ENCODE measurements at places on chromosomes 5 and 9.

DNA sequence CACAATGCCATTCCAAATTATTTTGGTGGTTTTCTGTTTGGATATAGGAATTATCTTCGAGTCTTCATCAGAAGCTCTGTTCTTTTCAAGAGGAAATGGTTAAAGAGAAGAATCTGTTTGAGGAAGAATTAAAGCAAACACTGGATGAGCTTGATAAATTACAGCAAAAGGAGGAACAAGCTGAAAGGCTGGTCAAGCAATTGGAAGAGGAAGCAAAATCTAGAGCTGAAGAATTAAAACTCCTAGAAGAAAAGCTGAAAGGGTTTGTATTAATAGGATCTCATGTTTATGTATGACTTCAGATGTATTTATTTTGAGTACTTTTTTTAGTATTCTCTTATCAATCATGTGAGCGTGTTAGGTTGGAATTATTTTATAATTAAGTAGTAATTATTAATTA, 15.0 kb downstream of the HMMR start:
- no peak for DNase-seq

DNA sequence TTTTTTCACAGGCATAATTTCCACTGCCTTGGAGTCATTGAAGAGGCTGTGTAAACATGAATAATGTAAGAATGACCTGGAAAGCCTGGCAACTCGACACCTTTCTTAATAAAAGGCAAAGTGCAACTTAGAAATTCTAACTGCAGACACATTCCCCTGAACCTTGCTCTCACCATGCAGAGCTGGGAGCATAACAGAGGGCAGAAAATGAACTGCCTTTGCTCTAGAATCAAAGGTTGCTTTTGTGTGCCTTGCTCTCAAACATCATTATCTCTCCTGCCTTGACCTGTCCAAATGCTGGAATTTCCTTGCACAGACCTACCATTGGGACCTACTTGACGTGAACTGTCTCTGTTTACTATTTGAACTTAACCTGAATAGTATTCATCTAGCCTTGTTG, 462.0 kb upstream of the ZNF462 start:
- DNase-seq, result no peak

DNA sequence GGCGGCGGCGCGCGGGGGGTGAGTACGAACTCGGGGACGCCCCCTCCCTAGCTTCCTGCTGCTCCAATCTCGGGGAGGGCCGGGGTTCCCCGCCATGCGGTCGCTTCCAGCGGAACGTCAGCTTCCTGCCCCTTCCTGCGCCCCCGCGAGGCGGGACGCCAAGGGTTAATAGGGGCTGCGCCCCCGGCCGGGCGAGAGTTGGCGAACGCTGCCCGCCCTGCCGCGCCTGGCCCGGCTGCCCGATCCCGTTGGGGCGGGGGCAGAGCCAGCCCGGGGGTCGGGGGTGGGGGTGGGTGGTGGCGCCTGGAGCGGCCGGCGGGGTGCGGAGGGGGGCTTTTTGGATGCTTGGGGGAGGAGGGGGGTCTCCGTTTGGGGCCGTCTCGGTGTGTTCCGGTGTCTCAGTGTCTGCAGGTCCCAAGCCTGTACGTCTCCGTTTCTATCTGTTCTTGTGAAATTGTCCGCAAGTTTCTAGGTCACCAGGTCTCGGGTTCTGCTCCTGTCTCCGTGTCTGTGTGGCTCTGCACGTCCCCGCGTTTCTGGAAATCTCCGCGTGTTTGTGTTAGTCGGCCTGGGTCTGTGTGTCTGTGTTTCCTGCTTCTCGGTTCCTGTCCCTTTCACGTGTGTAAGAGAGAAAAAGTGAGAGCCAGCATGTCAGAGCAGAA, 789 bp downstream of the COL27A1 start:
- peak; percentile 17 for DNase-seq

- peak; percentile 23 for DNase-seq
These were observed 7.3 kb upstream of the FOXB2 start for GRCh38 chr9:77011973-77012821.

DNA sequence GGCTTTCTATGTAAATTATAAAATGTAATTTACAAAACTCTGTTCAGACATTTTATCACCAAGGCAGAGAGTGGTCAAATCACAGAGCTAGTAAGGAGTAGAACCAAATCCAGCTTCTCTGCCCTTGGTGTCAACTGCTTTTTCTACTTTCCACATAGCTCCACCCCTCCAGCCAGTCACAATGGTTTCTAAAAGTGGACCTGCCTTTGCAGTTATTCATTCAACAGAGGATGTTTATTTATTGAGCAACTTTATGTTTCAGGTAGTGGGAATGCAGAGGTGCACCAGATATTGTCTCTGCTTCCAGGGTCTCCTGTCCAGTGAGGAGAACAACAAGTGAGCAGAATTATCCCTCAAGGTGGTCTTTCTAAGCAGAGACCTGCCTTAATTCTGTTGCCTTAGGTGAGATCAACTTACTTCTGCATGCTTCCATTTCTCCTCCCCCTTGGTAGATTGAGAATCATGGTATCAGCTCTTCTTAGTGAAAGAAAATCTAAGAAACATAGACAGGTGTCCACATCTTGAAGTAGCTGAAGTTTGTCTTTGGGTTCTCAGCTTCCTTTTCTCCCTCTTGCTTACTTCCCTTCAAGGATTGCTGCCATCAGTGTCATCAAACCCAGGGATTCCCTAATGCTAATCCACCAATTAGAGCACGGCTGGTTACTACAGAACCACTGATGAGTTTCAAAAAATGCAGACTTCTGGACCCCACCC, 17.2 kb upstream of the PDCD1LG2 start:
- DNase-seq, result no peak

GRCh38 chr9:133842721-133843227, 104.6 kb upstream of the SARDH start:
- DNase-seq, result no peak

GRCh38 chr9:7226007-7226640, 468.4 kb downstream of the KDM4C start:
- no peak for DNase-seq

- DNase-seq, result no peak
These were observed 48.9 kb upstream of the COL15A1 start for GRCh38 chr9:98894761-98895160.

DNA sequence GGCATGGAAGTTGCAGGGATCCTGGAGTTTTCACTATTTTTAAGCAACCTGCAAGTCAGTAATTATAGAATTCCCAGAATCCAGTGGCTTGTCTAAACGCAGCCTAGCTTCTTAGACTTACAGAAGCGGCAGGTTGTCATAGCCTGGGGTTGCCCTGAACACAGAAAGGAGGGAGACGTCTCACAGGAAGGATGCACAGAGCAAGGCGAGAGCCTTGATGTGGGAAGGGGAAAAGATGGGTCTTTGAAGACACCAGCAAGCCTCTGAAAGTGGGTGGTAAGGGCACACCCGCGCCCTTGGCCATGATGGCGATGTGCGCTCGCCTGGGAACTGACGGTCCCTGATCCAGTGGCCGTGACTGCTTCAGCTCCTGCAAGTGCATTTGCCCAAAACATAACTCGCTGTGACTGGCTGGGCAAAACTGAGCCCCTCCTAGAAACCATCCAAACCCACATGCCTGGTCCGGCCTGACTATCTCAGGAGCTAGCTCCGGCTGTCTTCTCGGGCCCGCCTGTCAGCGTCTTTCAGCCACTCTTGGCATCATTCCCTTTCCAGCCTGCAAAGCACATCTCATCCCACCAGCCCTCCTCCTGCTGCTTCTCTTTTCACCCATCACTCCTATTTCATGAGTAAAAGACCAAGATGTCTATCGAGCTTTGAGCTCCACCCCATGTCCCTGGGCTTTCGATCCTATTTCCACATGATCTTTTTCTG, 17.1 kb downstream of the FBP1 start:
- no peak for DNase-seq

- no peak for DNase-seq
These were observed 204.3 kb downstream of the TRIM32 start for GRCh38 chr9:116891424-116891823.

GRCh38 chr9:7289773-7290172, 509.8 kb downstream of the DMAC1 start:
- no peak for DNase-seq

GRCh38 chr5:133317558-133317957, 265.7 kb downstream of the HSPA4 start:
- DNase-seq, result no peak

DNA sequence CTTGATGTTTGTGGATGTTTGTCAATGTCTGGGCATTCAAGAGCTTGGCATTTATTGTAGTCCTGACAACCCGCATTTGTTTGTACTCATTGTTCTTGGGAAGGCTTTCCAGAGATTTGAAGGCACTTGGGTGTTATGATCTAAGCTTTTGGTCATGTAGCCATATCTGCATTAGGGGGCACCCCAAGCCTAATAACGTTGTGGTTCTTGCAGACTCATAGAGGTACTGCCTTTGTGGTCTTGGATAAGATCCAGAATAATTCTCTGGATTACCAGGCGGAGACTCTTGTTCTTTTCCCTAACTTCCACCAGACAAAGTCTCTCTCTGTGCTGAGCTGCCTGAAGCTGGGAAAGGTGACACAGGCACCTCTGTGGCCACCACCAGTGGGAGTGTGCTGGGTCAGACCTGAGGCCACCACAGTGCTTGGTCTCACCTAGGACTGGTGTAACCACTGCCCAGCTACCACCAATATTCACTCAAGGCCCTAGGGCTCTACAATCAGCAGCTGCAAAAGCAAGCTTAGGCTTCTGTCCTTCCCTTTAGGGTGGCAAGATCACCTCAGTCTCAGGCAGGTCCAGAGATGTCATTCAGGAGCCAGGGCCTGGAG, 144.4 kb upstream of the TAS2R1 start:
- DNase-seq, result no peak

DNA sequence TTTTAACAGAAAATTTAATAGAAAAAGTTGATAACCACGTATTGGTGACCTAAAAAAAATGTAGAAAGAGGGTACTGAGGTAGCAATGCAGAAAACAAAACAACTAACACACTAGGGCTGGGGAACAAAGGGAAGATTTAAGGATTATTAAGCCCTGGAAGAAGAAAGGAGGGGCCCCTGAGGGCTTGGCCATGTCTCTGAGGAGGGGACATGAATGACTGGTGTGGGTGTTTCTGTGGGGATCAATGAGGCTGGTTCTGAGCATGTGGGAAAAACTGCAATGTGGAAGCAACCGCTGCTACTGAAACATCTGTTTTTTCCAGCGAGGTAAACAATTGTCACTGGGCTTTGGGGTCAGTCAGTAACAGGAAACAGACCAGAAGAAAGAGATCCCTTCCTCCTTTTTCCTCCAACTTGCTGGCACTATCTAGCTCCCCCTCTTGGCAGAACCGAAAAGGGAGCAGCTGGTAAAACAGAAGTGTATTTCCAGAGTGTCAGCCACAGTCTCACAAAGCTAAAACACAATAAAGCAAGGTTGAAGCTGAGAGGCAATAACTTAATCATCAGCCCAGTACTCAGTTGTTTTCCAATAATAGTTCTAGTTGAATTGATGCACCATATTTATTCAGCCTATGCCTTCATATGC, 48.3 kb downstream of the ATPSCKMT start:
- DNase-seq, result no peak

GRCh38 chr5:179679014-179679674, 1.7 kb downstream of the CBY3 start:
- no peak for DNase-seq

DNA sequence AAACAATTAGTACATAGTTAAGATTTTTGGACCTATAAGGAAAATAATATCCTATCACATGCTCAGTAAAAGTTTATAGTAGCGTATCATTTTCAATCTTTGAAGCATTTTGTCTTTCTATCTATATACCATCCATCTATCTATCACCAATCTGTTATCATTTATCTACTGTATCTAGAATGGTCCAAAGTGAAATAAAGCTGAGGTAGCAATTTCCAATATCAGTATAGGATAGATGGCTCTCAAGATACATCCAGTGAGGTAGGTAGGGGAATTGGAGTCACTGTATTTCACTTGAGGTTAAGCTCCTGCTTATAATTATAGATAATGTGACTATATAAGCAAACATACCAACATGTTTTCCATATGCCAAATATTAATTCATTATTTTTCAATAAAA, 889.1 kb upstream of the CTNND2 start:
- no peak for DNase-seq

GRCh38 chr5:95884511-95884910, 62.0 kb upstream of the GLRX start:
- no peak for DNase-seq

DNA sequence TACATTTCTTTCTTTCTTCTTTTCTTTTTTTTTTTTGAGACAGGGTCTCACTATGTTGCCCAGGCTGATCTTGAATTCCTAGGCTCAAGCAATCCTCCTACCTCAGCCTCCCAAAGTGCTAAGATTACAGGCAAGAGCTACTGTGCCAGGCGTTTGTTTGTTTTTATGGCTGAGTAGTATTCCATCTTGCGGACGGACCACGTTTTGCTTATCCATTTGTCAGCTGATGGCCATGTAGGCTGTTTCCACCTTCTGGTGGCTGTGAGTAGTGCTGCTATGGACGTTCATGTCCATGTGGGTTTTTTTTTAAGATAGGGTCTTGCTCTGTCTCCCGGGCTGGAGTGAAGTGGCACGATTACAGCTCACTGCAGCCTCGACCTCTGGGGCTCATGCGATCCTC, 2.5 kb downstream of the DOK3 start:
- no peak for DNase-seq

GRCh38 chr5:128615578-128615977, 77.5 kb upstream of the FBN2 start:
- no peak for DNase-seq

DNA sequence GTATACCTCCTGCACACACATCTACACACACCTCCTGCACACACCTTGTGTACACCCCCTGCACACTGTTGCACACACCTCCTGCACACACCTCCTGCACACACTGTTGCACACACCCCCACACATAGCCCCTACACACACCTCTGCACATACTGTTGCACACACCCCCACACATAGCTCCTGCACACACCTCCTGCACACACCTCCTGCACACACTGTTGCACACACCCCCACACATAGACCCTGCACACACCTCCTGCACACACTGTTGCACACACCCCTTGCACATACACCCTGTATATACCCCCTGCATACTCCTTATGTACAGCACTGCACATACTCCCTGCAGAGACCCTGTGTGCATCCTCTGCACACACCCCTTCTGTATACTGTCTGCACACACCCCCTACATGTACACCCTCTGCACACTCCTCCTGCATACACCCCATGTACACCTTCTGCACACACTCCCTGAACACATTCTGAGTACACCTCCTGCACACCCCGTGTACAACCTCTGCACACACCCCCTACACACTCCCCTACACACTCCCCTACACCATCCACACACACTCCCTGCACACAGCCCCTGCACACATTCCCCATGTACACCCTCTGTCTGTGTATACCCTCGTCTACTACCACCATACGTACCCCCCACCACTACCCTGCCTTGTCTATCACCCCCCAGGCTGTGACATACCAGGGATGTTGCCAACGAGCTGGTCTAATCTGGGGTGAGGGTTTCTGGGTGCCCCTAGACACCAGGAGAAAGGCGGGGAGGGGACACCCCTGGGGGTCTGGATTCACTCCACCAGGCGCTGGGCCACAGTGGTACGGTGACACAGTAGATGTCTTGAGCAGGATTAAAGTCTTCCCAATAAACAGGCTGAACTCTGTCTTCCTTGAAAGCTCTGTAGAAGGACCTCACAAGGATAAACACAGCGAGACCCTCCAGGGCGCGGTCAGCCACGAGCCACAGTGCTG, 1.1 kb upstream of the CEP72 start:
- DNase-seq, result no peak
